ENCODE measurements at places on chromosomes 1 and 21.

GRCh38 chr1:109255097-109255651, 5.8 kb downstream of the CELSR2 start:
- no peak for DNase-seq

DNA sequence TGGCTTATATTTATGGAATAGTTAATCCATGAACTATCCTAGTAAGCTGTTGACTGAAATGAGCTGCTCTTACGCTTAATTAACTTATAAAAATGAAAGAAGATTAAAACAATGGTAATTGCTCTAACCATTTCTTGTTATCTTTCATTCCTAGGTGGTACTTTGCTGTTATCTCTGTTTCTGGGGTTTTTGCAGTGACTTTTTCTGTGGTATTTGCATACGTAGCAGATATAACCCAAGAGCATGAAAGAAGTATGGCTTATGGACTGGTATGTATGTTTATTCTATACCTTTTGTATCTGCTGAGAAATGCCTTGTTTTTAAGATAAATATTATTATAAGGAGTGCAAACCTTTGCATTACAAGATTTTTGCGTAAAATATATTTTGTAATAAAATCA, 71.0 kb downstream of the SASS6 start:
- no peak for DNase-seq

- no peak for DNase-seq
Measured at GRCh38 chr1:51708911-51709760, 92.2 kb downstream of the OSBPL9 start.

GRCh38 chr1:47409311-47410067, 6.6 kb upstream of the FOXE3 start:
- DNase-seq = no peak

GRCh38 chr1:74681001-74681400, 7.4 kb upstream of the ERICH3 start:
- no peak for DNase-seq

GRCh38 chr1:164633997-164634396, 75.0 kb downstream of the PBX1 start:
- peak; percentile 56 for DNase-seq

GRCh38 chr1:186063091-186063657, 311.9 kb downstream of the TPR start:
- DNase-seq = no peak
